ENCODE measurements at places on chromosomes 5 and 9.

DNA sequence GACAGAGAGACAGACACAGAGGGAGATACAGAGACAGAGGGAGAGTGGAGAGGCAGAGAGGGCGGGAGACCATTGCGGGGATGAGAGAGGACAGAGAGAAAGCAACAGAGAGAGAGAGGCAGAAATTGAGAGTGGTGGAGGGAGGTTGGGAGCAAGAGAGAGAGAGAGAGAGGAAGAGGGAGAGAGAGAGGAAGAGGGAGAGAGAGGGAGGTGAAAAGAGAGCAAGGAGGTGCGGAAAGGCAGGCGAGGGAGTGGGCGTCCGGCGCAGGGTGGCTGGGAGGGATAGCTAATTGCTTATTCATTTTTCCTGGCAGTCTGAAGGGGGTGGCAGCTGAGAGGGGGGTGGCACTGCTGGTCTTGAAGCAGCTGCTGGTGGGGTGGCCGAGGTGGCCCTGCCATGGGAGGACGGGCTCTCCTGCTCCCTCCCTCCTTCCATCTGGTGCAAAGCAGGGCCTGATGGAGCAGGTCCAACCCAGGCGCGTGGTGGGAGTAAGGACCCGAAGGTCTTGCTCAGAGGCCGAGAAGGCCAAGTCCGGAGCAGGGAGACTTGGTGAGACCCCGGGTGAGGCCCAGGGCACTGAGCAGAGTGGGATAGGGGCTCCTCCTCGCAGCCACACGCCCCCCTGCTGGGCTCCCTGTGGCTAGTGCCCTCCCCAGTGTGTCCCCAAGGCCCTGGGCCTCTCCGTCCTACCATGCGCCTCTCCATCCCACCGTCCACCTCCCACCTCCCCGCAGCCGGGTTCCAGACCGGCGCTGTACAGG is 25.3 kb upstream of the RNU6ATAC start:
- no peak for DNase-seq

DNA sequence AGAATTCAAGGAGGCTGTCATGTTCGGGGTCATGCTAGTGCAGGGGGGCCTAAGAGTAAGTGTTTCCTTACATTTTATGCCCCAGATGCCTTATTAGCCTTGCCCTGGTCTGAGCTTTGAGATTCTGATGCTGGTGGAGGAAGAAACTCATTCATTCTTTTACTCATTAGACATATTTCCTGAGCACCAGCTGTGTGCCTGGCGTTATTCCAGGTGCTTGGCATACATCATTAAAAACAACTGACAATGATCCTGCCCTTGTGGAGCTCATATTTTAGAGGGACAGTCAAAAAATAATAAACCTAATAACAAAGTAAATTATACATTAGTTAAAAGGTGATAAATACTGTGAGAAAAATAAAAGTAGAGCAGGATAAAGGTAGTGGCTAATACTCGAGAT is 138.9 kb upstream of the SGCD start:
- DNase-seq = no peak

GRCh38 chr9:126752881-126753670 is 51.8 kb upstream of the ZBTB43 start:
- DNase-seq = no peak

DNA sequence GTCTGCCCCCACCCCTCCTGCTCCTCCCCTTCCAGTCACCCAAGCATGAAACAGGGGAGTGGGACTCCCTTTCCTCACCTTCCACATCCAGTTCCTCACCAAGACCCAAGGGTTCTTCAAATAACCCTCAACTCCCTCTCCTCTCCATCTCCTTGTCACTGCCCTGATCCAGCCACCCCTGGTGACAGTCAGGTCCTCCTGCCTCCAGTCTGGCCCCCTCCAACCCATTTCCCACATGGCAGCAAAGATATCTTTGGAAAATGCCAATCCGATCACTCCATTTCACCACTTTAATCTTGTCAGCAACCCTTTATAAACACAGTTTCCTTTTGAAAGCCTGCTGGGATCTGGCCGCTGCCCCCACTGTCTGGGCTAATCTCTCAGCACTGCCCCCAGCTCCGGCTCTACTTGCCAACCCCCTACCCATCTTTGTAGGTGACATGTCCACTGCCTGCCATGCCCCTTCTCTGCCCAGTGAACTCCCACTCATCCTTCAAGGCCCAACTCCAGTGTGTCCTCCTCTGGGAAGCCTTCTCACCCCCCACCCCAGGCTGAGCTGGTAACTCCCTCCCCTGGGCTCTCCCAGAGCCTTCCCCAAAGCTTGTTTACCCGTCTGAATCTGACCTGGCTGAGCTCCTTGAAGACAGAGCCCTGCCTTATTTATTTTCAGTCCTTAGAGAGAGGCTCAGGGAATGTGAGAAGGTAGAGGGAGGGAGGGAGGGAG is 781 bp upstream of the MYOZ3 start:
- no peak for DNase-seq

DNA sequence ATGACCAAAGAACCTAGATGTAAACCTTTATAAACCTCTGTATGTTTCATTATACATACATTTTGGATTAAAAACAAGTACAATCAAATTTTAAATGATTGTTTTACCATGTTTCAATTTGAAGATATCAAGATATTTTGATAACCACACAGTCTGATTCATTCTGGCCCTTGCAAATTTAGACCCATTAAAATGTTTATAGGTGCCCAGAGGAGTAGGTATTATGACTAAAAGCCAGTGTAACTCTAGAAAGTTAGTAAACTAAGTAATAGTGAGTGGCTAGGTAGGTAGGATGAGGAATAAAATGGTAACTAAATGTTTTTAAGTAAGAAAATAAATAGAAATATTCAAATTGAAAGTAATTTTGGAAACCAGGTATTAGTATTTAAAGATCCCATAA is 165.5 kb downstream of the PBX3 start:
- no peak for DNase-seq

All from NT2/D1 (cell line).